ENCODE measurements at places on chromosomes 7 and 10. TPM values are rescaled to one million over a fixed set of nuclear protein-coding genes. Genes with fewer than 3 reads are reported as not detected.

The AKR1C4 gene
- total RNA-seq: not detected

The ZNF438 gene
- 10.6 TPM for total RNA-seq

The BCCIP gene
- 22.5 TPM for total RNA-seq

The TMEM176A gene
- 9.1 TPM for total RNA-seq

The TFPI2 gene
- total RNA-seq: 19.8 TPM

The PAX4 gene
- total RNA-seq: not detected

The OR13A1 gene
- 0.85 TPM for total RNA-seq

The OR2A42 gene
- not detected for total RNA-seq

The LIPF gene
- not detected for total RNA-seq

The MSMB gene
- total RNA-seq: not detected

The RADIL gene
- 14.4 TPM for total RNA-seq

The TMEM270 gene
- total RNA-seq: not detected

The PRSS37 gene
- total RNA-seq: not detected
